ENCODE measurements at places on chromosomes 4 and X.

DNA sequence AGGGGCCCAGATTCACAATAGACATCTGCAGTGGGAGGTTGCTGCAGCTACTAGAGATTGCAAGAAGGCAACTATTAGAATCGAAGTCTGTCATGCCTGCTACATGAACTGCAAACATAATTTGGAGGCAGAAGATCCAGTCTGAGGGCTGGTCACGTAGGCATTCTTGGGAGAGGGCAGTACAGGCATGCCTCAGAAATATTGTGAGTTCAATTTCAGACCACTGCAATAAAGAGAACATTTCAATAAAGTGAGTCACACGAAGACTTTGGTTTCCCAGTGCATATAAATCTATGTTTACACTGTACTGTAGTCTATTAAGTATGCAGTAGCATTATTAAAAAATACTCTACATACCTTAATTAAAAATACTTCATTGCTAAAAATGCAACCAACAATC is 585.8 kb upstream of the FAT1 start:
- no peak for DNase-seq

GRCh38 chrX:65463550-65463949 is 71.0 kb downstream of the LAS1L start:
- no peak for DNase-seq

DNA sequence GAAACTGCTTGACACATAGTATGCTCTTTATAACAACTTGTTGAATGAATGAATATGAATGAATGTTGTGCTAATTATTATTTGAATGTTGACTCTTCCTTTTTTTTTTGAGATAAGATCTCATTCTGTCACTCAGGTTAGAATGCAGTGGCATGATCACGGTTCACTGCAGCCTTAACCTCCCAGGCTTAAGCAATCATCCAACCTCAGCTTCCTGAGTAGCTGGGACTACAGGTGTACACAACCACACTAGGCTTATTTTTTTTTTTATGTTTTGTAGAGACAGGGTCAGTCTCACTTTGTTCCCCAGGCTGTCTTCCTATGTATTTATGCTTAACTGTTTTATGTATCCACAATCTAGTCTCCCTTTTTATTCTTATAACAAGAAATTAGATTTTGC is 114.7 kb upstream of the WDFY3 start:
- no peak for DNase-seq

GRCh38 chrX:10254739-10255138 is 98.0 kb downstream of the CLCN4 start:
- no peak for DNase-seq

- DNase-seq = no peak
Observed at GRCh38 chr4:8035371-8035780, 95.7 kb upstream of the AFAP1 start.

GRCh38 chrX:1601768-1602085 is 10.3 kb downstream of the AKAP17A start:
- DNase-seq = no peak

Data from right lobe of liver (tissue), 6 donors.